ENCODE measurements at places on chromosomes 2 and 18.

GRCh38 chr2:218152172-218152571 is 14.6 kb downstream of the CXCR1 start:
- no peak for DNase-seq

DNA sequence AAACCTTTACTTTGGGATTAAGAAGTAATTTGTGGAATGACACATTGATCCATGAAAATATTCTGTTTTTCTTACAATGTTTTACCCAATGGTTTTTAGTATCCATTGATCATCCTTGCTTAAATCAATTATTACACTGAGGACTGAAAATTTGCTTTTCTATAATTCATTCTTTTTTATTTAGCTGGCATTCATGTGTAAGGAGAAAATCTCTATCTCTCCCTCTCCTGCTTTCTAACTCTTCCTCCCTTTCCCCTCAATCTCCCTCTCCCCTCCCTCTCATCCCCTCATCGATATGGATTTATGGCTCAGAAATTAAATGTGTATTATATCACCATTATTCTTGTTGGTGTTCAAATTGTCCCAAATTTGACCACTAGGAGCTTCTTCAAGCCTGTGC is 29.7 kb downstream of the GALNT5 start:
- no peak for DNase-seq

GRCh38 chr2:105536175-105536574 is 137.3 kb upstream of the FHL2 start:
- DNase-seq = no peak

- DNase-seq = no peak
Observed at GRCh38 chr2:168601741-168602140, 145.7 kb downstream of the CERS6 start.

DNA sequence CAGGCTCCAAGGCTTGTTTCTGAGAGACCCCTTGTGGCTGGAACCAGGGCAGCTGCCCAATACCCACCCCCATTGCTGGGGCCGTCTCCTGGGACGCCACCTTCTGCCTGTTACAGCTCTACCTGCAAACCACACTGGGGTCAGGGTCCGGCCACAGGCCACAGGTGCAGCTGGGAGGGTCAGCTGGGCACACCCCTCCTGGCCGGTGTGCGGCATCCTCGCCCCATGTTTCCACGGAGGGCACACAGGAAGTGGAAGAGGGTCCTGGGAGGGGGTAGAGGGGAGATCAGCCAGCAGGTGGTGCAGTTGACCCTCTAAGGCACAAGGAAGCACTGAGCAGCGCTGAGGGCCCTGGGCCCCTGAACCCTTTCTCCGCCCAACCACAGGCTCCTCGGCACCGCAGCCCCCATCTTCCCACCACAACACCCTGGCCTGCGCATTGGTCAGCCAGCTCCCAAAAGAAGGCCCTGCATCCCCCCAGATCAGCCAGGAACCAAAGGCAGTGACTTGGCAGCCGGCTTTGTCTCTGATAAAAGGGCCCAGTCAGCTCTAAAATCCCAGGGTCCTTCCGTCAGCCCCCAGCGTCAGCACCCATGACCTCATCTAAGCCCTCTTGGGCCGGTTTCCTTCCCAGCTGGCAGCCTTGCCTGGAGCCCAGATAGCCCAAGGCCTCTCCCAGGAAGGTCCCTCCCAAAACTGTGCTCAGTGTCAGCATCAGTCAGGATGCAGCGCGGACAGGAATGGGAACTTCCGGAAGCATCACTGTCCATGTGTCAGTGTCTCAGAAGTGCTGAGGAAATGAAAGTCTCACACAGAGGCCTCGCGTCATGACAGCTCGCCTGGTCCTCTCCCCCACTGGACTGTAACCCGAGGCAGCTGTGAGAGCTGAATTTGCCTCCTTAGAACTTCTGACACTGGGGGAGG is 1.7 kb downstream of the ERFE start:
- DNase-seq = peak; percentile 65

GRCh38 chr2:151238527-151239487 is 22.9 kb downstream of the RBM43 start:
- DNase-seq = peak; percentile 59

GRCh38 chr2:134336352-134336751 is 82.5 kb downstream of the MGAT5 start:
- no peak for DNase-seq

GRCh38 chr2:158731386-158731785 is 63.7 kb upstream of the DAPL1 start:
- no peak for DNase-seq

DNA sequence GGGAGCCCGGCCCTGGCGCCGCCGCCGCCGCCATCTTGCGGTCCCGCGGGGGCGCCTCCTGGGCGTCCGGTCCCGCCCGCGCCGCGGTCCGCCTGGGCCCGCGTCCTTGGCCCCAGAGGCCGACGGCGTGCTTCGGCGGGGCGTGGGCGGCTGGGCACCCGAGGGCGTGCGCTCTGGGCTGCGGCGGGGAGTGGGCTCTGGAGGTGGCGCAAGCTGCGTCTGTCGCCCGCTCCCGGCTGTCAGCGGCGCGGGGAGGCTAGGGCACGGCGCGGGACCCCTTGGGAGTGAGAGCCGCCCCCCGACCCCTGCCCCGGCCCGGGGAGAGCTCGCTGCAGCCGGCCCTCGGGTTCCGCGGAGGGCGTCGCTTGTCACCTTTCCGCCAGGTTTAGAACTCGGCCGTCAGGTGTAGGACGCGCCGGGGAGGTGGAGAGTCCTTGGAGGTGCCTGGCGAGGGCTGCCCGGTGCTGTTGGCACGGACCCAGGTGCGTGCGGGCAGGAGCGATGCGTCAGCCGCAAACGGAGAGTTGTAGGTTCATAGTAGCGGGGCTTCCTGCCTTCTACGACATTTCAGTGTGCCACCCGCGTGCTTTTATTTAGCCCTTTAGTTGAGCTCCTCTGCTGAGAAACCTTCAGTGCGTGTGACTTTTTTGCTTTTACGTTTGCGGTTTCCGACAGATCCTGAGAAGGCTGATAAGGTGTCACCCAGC is 921 bp downstream of the VAPA start:
- DNase-seq = peak; percentile 86

GRCh38 chr2:119028327-119029174 is 86.6 kb downstream of the MARCO start:
- DNase-seq = peak; percentile 25
